ENCODE measurements at places on chromosomes 1 and 21.

DNA sequence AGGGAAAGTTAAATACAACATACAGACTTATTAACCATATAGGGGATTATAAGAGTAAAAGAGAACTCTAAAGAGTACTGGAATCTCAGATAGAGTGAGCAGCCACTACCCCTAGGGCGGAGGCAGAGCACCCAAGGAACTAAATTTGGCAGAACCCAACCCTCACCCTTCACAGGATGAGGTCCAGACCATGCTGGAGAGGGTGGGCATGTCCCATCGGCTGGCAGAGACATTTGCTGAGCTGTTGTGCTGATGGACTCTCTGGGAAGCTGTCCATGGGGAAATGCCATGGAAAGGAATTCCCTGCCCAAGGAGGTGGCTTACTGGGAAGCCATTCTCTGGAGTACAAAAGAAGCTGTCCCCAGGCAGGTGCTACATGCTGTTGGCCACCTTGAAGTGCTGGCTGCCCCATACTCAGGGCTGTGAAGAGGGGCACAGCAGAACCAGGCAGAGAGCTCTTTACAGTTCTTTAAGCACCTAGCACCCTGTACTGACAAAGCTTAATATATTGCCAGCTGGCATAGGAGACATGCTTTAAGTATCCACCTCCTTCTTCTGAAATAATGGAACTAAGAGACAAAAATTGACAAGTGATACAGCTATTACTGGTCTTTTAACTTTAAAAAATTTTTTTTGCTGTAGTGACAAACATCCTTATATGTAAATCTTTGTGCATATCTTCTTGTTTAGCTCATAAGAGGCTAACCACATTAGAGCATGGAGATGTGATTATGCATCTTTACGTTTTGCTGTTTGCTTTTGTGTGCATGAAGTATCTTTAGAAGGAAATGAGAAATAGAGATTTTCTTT is 29.6 kb downstream of the TSNAX start:
- no peak for DNase-seq

DNA sequence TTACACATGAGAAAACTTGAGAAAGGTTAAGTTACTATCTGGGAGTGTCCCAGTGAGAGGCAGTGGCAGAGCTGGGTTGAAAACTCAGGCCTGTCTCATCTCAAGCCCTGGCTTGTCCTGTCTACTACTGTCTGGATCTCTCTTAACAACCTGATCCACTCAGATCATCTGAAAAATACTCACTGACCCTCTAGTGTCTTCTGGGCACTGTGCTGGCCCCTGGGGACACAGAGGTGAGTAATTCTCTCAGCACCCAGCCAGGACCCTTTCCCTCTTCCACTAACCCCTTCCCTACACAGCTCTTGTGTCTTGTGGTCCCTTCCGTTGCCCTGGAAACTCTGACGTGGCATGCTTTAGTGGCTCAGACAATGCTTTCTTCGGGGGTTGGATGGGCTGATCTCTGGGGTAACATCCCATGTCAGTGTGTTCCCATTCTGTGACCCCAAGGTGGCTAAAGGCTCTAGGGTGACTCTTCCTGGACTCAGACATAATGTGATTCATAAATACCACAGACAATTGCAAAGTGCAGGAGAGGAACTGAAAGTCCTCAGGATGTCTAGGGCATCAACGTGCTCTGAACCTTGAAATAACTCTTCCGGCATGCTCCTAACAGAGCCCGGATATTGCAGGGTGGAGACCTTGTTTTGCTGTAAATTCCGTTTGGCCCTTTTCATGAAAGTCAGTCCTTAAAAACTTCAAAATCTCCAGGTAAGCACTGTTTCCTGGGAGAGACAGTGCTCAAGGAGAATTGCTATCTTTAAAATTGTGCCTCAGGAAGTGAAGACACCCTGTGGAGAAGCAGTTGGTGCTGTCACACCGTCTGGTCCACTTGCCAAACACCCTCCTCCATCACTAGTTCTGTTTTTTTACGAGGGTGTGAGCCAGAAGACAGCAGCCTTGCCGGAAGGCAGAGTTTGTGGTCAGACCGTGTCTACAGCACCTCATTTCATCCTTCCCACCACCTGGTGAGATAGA is 4.0 kb downstream of the SHISAL2A start:
- no peak for DNase-seq

GRCh38 chr1:30701258-30701633 is 22.1 kb downstream of the MATN1 start:
- DNase-seq, result no peak

DNA sequence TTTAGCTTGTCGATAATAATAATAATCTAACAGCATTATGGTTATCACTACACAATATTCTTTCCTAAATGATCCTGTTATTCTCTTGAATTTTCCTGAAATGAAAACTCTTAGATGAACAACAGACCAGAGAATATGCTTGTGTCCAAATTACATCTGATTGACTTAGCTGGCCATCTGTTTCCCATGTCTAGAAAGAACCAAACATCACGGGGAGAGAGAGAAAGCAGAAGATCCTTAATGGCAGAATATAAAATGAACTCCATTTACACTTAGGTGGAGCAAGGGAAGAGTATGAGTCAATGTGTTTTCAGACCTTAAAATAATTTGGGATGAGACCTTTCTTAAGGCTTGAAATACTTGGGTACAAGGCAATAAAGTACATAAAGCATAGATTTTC is 162.2 kb downstream of the DSCAM start:
- no peak for DNase-seq

GRCh38 chr1:23617084-23617521 is 57.8 kb upstream of the ID3 start:
- no peak for DNase-seq

GRCh38 chr21:43973634-43973955 is 38.5 kb upstream of the TRAPPC10 start:
- no peak for DNase-seq

GRCh38 chr1:171943973-171944561 is 102.8 kb downstream of the DNM3 start:
- no peak for DNase-seq

DNA sequence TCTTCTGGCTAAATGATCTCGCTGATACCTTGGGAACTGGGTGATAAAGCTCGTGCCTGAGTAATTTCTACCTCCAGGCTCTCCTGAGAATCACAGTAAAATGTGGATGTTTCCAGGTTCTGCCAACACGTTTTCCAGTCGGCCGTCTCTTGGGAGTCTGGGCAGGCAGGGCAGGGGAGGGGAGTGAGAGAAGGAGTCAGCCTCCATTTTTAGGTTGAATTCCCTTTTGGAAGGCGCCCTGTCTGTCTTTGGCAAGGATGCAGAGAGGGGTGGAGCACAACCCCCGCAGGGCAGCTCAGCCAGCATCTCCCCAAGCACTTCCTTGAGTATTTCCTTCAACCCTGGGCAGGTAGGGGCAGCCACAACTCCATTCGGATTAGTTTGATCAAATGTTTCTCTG is 15.5 kb upstream of the ACTRT2 start:
- no peak for DNase-seq

DNA sequence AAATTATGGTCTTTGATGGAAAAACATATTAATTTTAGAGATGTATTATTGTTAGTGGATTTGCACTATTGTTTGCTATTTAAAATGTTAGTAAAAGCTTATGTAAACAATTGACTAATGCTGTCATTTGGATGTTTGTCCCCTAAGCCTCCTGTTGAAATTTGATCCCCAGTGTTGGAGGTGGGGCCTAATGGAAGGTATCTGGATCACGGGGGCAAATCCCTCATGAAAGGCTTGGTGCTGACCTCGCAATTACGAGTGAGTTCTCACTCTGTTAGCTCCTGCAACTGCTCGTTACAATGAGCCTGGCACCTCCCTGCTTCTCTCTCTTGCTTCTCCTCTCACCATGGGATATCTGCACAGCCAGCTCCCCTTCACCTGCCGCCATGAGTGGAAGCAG is 14.3 kb downstream of the TMEM35B start:
- no peak for DNase-seq

GRCh38 chr1:58251430-58252073 is 295.0 kb downstream of the OMA1 start:
- DNase-seq, result no peak

DNA sequence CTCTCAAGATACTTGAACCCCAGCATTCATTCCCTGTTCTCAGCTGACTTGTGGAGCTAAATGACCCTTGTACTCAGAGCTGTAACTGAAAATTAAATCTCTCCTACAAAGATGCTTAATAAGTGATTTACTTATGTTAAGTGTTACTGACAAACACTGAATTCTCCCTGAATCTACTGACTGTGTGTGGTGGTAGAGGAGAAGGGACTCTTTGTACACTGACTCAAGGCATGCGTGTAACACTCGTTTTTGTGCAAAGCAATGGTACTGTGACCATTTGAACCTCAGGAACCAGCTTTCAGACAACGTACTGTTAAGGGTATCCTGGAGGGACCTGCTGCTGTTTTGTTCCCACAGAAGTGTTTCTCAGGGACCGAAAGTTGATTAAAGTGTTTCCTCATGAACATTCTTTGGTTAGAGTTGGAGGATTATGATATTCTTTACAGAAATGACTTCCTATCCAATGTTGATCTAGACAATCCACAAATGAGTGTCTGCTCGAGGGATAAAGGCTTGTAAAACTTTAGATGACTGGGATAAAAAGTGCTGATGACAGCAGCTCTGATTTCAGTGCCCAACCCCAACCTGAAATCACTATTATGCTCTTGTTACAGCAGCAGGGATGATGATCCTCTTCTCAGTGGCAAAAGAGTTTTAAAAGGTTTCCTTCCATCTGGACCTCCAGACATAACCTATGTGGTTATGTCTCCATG is 12.8 kb downstream of the RGL1 start:
- DNase-seq, result no peak

GRCh38 chr1:93111561-93111960 is 32.5 kb downstream of the MTF2 start:
- no peak for DNase-seq

- no peak for DNase-seq
These were observed 22.5 kb downstream of the NTMT2 start for GRCh38 chr1:170168265-170168664.

GRCh38 chr1:99788896-99789295 is 22.5 kb upstream of the FRRS1 start:
- DNase-seq, result no peak

GRCh38 chr1:201014816-201015200 is 8.7 kb downstream of the KIF21B start:
- no peak for DNase-seq

GRCh38 chr1:201625226-201625761 is 86.4 kb downstream of the NAV1 start:
- DNase-seq, result no peak

DNA sequence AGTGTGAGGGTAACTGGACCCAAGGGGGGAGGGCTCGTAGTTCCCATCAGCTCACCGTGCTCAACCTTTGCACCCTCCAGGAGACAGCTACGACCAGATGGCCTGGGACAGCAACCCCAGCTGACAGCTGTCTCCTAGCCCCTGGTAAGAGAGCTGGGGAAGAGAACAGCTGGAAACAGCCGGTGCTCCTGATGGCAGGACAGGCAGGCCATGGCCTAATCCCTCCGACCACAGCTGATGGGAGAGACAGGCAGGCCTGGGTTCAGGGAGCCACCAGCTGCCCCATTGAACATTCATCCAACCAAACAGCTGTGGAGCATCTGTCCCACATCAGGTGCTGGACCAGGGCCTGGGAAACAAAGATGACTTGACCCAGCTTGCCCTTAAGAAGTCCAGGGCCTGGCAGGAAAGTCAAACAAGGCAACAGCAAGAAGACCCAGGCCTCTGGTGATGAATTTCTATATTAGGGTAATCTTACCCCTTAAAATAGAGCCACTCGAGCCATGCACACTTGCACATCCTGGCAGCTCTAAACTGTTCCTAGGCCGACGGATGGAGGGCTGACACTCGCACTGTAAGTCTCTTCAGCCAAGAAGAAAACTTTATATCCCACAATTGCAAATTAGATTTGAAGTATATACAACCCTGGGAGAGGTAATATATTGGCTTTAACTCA is 12.2 kb downstream of the OLFML2B start:
- no peak for DNase-seq

DNA sequence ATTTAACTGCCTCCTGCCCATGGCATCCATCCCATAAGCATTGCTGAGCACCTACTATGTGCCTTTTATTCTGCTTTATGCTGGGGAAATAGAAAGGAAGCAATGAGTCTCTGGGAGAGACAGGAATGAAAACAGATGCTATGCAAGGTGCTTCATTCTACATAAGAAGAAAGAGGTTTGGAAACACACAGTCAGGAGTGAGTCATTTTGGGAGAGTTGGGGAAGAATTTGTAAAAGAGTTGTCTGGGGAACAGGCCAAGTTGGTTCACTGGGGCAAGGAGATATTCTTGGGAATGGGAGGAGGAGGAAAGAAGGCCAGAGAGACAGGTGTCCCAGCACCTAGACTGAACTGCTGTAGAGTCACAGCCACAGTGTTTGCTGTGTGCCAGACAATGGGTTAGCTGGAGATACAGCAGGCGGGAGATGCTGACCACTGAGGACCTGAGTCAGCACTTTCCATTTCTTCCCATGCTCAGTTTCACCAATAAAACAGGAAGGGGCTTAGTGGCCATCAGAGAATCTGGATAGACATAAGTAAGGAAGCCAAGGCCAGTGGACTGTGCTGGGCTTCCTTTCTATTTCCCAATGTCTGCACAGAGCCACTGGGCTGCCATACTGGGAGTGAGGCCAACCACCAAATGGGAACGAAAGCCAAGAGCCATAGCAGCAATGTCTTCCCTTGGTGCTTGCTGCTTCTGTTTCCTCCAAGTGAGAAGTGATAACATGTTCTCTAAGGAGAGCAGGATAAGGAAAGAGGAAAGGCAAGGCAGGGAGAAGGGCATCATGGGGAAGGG is 187.7 kb upstream of the USP24 start:
- no peak for DNase-seq

DNA sequence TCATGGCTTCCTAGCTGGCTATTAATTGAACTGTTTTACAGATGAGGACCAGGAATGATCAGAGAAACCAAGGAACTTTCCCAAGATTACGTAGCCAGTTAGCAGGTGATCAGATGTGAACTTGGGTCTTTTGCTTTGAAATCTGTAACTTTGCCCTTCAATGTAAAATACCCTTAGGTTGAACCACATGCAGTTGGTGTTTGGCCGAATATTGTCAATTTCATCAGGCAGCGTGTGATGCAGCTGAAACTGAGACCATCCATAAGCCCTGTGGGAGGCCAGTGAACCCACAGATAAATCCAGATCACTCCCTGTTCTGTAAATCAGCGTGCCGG is 150.8 kb downstream of the ETS2 start:
- no peak for DNase-seq

GRCh38 chr1:215118081-215118480 is 35.5 kb downstream of the KCNK2 start:
- DNase-seq, result no peak

DNA sequence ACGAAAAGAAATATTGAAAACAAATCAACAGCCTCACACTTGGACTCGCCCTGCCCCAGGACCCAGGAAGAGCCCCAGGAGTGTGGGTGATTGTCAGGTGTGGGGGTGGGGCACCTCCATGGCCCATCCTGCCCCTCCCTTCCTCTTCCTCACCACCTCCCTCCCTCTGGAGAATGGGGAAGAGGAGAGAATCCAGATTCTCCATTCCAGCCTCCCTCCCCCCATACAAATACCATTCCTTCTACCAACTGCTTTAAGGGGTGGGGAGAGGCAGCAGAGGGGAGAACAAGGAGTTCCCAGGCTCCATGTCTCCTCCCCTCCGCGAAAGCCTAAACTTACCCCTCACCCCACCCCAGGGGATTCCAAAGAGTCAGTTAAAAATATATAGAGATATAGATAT is 36.7 kb downstream of the MEF2D start:
- no peak for DNase-seq

All from NCI-H1930 (cell line).